HEK293T (cell line): ENCODE measurements at places on chromosomes 4 and X.

GRCh38 chr4:80045786-80046185 lies 27.2 kb downstream of the ANTXR2 start:
- DNase-seq: no peak

GRCh38 chr4:124322234-124323065 lies 390.1 kb downstream of the ANKRD50 start:
- DNase-seq: peak; percentile 22

DNA sequence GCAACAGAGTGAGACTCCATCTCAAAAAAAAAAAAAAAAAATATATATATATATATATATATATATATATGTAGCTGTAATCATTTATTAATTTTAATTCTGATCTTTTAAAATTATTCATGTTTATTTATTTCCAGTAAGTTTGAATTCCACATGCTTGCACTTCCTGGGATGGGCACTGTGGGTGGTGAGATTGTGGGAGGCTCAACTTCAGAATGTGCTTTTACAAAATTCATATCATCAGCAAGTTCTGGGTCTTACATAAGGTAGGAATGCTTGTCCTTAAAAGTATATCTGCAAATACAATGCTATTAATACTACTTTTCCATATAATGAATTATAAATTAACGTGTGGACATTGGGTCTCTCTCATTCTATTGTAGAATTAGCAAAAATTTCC lies 156.5 kb downstream of the EMCN start:
- no peak for DNase-seq

- no peak for DNase-seq
These were observed 426.8 kb downstream of the HNRNPD start for GRCh38 chr4:81946996-81947395.

GRCh38 chrX:29762006-29762405 lies 453.4 kb upstream of the MAGEB2 start:
- no peak for DNase-seq

DNA sequence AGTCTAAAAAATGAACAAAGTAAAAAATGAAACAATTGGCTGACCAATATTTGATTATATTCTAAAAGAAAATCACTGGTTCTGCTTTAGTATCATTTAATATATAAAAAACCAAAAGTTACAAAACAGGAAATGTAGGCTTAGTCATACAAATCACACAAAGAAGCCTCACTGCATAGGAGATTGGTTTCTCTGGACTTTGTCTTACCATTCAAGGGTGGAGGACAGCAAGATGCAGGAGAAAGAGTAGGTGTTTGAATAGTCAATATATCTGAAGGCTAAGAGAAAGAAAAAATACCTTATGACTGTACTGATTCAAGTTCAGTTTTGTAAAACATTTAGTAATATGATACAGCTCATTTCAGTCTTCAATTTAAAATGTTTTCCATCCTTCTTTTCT lies 28.6 kb upstream of the TAF9B start:
- DNase-seq: no peak

GRCh38 chrX:9848718-9849479 lies 62.7 kb downstream of the SHROOM2 start:
- no peak for DNase-seq

GRCh38 chr4:48093991-48094416 lies 40.0 kb downstream of the TXK start:
- DNase-seq: peak; percentile 13
